Fibroblast of the aortic adventitia (primary cell): ENCODE measurements at places on chromosomes 2 and 18.

- DNase-seq = peak; percentile 26
Measured at GRCh38 chr2:64525317-64525613, 1.1 kb downstream of the AFTPH start.

DNA sequence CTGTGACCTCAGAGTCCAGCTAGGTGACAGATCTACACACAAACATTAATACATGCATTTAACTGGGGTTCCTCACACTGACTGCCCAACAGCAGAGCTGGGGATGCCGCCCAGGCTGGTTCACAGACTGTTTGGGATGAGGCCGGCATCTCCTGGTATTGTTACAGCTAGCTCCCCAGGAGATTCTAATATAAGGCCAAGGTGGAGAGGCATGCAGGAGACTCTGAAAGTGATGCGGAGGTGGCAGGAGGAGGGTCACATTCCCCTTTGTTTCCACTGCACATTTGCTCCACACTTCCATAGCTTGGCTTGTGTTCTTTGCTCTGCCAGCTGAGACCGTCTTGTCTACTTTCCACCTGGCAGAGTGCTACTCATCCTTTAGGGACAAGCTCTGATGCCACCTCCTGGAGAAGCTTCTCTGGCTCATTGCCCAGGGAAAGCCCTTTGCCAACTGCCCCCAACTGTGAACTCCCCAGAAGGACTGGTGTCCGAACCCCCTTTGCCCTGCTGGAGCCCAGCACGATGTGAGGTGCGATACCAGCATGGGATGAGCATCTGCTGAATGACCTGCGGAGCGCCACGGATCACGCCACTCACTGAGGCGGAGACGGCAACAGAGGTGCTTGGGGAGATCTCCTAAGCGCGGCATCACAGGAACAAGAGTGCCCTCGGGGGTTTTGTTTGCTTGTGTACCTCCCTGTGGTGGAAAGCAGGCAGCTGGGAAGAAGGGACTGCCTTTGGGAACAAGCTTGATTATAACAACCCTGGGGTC is 88.8 kb downstream of the UXS1 start:
- DNase-seq = no peak

DNA sequence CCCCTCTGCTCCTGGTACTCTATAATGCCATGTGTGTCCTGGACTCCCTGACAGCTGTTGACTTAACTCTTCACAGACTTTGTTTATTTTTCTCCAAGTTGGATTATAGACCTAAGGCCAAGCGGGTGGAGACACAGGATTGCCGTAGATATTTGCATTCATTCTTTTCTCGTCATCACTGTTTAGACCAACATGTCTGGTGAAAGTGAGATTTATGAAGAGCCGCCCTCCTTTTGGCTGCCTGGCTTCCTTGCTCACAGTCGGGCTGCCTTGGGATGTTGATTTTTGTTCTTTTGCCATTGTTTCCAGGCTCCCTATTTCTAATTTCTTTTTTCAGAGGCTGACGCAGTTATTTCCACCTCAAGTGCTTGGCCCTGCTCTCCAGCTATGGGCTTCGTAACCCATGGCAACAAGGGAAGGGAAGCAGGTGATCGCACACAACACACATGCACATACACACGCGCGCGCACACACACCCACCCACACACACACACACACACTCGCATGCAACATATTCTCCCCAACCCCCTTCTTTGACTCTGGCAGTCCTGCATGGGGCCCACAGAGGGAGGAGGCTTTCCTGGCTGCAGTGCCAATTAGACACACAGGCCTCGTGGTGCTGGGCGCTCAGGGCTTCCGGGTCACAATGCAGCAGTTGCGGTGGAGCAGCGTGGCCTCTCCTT is 296.5 kb downstream of the MTX2 start:
- DNase-seq = no peak

DNA sequence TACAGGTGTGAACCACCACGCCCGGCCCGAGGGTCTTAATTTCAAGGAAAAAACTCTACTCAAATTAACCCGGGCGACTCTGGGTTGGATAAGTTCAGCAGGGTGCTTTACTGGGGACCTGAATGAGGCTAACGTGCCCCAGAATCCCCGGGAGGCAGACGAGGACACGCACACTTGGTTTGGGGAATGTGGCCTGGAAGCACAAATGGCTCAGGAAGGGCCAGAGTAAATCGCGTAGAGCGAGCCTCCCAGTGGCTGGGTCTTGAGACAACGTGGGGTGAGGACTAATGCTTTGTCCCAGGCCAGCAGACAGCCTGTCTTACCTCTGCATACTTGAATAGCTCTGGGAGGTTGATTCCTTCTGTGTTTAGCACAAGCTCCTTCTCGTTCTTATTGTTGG is 75.8 kb downstream of the POLR1A start:
- DNase-seq = no peak

DNA sequence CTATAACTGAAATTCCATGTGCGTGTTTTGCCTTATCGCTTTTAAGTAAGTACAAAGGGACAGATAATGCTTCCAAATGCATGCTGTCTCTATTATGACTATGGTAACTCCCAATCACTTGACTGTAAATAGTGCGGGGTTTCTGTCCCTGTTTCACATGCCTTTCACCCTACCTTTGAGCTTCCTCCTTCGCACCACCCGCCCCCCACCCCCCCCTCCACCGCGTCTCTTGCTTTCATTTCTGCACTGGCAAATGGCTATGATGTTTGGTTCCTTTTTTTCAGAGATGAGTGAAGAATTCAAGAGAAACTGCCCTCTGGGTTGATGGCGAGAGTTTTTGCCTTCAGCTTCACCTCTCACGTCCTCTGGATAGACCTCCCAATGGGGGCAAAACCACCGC is 25.0 kb upstream of the SPP2 start:
- no peak for DNase-seq
